ENCODE measurements at places on chromosomes 12 and 14.
A peak's percentile ranks its signal among the peaks of the same experiment; 100 is the strongest.

- peak; percentile 55 for DNase-seq
Measured at GRCh38 chr12:8012651-8013309, 19.7 kb upstream of the FOXJ2 start.

- no peak for DNase-seq
Measured at GRCh38 chr12:57444744-57445143, 10.2 kb downstream of the INHBC start.

- DNase-seq, result no peak
Measured at GRCh38 chr12:108302016-108302402, 37.1 kb downstream of the CMKLR1 start.

DNA sequence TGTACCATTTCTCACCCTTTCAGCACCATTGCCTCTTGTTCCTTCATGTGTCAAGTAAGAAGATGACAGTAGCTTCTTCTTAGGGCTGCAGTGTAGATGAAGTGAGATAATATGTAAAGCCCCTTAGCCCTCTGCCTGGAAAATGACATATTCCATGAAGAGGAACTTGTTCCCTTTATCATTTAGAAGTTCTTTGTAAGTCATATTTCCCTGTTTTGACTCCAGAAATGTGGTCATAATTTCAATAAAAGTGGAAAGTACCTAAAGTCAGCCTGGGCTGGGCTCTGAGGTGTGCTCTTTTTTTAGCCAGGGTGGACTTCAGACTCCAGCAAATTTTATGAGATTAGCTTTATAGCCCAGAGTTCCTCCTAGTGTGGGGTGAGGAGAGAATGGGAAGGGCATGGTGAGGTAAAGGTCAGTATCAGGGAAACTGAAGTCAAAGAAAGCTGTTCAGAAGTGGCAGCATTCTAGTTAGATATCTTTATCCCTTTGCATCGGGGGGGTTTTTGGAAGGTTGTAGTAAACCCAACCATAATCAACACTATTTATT is 92.5 kb downstream of the TMCC3 start:
- DNase-seq, result no peak

DNA sequence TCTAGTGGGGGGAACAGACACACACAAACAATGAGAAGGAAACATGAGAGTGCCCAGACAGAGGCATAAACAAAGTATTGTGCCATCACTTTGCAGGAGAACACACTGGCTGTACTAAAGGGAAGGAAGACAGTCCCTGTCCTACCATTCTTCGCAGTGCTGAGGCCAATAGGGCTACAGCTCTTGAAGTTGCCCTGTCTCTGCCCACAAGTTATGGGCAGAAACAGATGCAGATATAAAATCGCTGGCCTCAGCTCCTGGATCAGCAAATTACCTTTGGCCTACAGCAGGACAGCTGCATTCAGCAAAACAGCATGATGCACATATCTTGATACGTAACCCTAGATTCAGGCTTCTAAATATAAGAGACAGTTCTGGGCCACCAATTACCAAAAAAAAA is 23.0 kb upstream of the PRKAB1 start:
- no peak for DNase-seq

- no peak for DNase-seq
Measured at GRCh38 chr14:86613786-86614185, 1083.8 kb downstream of the FLRT2 start.

GRCh38 chr14:50018201-50018932 is 98.0 kb downstream of the VCPKMT start:
- peak; percentile 34 for DNase-seq

GRCh38 chr12:71955970-71956369 is 17.3 kb downstream of the TPH2 start:
- peak; percentile 17 for DNase-seq

- peak; percentile 35 for DNase-seq
Measured at GRCh38 chr14:69183735-69184134, 7.6 kb upstream of the EXD2 start.

GRCh38 chr14:25049568-25050268 is at the start of gene STXBP6:
TSS of gene STXBP6 (minus strand) at chr14:25050147. CDS start at chr14:24974818, 75,329 bp downstream.
- DNase-seq, result peak; percentile 61

DNA sequence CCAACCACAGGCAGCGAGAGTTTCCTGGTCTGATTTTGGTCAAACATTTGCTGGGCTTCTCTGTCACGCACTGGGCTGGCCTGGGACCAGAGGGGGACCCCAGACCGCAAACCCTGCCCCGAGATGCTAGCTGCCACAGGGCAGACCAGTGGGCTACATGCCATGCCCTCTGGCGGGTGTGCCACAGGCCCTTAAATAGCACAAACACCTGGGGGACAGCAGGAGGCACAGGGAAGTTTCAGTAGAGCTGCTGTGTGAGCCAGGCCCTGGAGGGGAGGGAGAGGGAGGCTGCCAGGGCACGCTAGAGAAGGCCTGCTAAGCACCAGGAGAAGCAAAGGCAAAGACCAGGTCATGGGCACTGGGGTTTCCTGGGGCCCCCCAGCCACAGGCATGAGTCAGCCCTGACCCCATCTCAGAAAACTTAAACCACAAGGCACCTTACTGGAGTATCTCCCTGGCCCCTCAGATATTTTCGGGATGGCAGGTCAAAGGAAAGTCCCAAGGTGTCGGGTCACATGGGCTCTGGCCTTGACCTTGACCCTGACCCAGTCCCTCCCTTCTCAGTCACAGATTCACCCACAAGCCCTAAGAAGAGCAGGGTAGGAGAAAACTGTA is 29.2 kb downstream of the ITPK1 start:
- no peak for DNase-seq

DNA sequence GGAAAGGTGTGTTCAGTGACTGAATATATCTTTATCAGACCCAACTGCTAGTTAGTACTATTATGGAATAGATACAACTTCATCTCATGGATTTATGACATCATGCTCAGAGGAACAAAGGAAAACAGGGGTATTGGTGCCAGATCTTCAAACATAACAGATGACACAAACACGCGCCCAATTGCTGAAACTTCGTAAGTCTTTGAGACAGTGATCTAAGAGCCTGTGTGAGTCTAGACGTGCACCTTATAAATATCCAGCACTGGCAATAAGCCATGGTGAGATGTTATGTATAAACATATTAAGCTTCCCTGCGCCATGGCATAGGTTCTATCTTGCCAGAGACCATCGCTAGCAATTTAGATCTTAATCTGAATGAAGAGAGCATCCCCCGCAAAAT is 42.2 kb upstream of the NR2C1 start:
- peak; percentile 37 for DNase-seq

- DNase-seq, result no peak
Measured at GRCh38 chr12:79648881-79649280, 41.9 kb downstream of the PAWR start.

- DNase-seq, result no peak
Measured at GRCh38 chr14:95437715-95438114, 78.7 kb downstream of the SYNE3 start.

DNA sequence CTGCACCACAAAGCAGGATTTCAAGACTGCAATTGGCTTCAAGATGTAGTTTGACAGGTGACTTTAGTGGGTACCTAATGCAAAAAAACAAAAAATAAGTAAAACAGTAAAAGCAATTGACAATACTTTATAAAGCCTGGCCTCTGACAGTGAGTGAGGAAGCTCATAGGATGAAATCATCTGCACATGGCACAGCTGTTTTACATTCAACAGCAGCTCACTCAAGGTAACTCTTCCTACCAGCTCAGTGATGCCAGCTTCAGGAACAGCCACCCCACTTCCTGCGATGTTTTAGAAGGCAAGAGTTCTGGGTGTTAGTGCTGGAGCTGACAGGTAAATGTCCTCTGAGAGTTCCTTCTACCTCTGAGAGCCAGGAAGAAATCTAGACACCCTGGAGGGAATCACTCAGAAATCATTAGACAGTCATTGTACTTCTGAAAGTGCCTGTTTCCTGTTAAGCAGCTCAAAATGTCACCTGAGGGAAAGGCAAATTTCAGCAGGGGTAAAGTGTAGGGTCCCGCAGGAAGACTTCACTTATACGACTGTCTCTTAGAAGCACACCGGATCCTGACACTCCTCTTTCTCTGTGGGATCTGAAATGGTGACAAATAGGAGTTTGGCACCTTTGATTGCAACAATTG is 99.9 kb downstream of the FOXN3 start:
- DNase-seq, result no peak

DNA sequence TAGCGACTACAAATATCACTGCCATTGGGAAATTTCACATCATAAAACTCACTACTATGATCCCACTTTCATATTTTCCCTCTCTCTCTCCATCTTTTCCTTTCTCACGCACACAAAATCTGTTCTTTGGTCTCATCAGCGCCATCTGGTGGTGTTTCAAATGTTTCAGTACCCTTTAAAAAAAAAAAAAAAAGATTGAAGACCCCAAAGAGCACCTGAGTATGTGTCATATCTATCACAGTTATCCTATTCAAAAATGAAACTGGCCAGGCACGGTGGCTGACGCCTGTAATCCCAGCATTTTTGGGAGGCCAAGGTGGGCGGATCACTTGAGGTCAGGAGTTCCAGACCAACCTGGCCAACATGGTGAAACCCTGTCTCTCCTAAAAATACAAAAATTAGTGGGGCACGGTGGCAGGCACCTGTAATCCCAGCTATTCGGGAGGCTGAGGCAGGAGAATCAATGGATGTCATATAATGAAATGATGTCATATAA is 72.4 kb downstream of the TTC9 start:
- peak; percentile 51 for DNase-seq

DNA sequence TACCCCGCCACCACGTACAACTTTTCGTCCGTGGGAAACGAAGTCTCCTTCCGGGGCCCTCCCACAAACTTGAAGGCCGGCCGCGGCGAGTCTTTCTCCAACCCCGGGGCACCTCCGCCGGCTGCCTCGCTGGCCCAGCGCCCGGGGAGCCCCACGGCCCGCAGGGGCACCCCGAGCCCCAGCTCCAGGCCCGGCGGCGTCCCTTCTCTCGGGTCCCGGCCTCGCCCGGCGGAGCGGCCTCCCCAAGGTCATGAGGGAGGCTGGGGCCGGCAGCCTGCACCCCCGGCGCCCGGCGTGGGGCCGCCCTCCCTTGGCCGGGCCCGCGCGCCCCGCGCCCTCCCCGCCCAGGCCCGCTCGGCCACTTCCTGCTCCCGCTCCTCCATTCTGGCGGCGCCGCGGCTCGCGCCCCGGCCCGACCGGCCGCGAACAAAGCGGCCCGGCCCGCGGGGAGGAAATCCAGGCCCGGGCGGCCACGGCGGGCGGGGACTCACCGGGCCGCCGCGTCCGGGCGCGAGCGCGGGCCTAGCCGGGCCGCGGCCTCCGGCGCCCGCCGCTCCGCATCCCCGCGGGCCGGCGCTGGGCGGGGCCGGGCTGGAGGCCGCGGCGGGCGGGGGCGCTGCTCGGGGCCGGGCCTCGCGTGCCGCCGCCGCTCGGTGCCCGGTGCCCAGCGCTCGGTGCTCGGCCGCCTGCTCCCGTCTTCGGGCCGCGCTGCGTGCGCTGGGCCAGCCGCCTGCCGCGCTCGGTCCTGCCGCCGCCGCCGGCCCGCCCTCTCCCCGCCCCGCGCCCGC is at the start of gene AKT1:
Gene AKT1, minus strand, starts transcription at position 756 of the 788 bp plus-strand sequence. CDS start 3,105 bp downstream, outside the sequence.
- DNase-seq, result peak; percentile 9

DNA sequence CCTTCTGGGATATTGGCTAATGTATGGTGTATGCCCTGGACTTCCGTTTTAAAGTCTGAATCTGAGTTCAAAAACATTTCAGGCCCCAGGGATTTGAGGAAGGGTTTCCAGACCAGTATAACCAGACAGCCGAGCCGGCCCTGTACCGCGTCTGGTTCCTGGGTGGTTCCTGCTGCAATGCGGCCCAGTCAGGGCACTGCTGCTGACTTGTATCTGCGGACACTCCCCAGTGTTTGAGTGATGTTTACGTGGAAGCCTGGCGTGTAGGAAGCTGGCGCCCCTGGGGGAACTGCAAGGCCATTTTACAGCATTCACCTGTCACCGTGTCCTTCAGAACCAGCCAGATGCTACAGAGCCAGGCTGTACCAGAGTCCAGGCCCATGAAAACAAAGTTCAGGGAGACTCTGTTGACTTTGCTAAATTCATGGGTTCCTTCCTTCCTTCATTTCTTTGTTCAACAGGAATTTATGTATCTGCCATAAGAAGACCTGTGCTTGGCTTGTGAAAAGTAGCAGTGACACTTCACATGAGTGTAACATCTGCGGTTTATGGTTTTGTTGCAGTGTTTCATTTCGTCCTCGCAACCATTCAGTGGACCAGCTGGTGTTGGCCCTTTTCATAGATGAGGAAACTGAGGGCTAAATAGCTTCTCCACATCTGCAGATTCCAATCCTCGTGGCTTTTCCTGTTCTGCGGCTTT is 16.8 kb downstream of the EML1 start:
- no peak for DNase-seq

DNA sequence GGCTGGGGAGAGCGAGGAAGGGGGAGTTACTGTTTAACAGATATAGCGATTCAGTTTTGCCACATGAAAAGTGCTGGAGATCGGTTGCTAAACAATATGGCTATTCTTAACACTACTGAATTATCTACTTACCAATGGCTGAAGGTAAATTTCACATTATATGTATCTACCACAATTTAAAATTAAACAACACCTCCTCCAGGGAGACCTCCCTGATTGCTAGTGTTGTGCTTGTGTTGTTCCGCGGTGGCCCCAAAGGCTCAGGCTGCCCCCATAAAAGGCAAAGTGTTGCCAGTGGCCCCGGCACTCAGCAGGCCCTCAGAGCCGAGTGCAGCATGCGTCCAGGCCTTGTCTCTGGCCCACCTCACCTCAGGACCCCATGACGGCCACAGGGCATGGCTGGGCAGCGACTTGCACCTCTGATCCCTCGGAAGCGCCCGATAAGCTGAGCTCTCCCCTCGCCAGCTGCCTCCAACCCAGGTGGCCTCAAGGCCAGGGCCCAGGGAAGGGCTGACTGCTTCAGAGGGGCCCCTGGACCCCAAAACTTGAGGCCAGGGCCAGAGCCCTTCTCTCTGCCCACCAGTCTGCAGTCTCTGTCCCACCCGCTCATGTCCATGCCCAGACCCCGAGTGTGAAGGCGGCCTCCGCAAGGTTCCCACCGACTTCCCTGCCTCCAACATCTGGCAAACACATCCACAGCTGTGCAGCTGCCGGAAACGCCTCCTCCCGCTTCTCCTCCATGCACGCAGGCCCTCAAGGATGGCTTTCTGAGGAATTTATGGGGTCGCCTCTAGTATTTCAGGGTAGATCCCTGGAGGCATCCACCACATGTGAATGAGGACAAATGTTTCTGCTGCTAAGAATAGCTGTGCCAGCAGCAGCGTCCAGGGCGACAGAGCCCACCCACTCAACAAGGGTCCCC is 60.0 kb downstream of the NCOR2 start:
- peak; percentile 32 for DNase-seq

- no peak for DNase-seq
Measured at GRCh38 chr12:59004456-59004855, 84.2 kb upstream of the LRIG3 start.

GRCh38 chr12:120869376-120869775 is 34.8 kb downstream of the SPPL3 start:
- no peak for DNase-seq

DNA sequence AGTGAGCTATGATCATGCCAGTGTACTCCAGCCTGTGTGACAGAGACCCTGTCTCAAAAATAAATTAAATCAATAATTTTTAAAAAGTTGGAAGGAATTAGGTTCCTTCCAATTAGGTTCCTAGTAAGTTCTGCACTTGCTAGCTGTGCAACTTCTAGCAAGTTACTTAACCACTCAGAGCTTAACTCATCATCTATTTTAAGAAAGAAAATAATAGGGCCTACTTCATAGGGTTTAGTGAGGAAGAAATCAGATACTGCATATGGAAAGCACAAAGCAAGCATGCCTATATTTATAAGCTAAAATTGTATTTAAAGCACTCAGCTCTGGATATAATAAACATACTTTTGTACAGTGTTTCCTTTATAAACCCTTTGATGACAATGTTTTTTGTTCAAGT is 10.7 kb downstream of the FOXN3 start:
- no peak for DNase-seq

- no peak for DNase-seq
Measured at GRCh38 chr12:46489951-46490388, 117.4 kb upstream of the SLC38A2 start.

- no peak for DNase-seq
Measured at GRCh38 chr12:61667676-61668075, 592.5 kb upstream of the USP15 start.

GRCh38 chr14:99883866-99884650 is 90.8 kb downstream of the EML1 start:
- DNase-seq, result no peak
